ENCODE measurements at places on chromosomes 6 and 20. TPM values are rescaled to one million over a fixed set of nuclear protein-coding genes. Genes with fewer than 3 reads are reported as not detected.
A peak's percentile ranks its signal among the peaks of the same experiment; 100 is the strongest.

DNA sequence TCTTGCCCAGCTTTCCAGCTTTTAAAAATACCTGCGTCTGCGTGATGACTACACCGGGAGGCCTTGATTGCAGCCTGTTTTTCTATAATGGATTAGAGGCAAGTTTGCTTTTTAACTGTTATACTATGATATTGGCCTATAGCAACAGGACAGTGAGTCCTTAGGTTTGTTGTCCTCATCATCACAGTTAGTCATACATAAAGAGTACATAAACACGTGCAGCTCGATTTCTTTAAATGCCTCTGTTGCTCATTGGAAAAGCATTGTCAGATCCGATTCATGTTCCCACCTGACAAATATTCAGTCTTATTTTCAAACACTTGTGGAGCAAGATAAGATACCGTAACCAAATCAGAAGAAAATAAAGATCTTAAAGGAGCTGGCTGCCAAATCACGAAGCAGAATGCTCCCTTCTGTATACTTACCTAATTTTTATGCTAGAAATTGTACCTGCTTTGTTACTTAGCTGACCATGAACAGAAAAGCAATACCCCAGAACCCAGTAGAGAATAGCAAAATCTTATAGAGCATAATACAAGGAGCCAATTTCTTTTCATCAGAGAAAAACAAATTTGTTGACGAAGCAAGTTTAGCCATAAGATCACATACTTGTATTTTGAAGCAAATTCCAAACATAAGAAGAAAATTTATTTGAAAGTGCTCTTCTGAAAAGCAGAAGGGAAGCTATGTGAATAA lies 100.4 kb downstream of the TMEM200A start:
- DNase-seq = no peak

DNA sequence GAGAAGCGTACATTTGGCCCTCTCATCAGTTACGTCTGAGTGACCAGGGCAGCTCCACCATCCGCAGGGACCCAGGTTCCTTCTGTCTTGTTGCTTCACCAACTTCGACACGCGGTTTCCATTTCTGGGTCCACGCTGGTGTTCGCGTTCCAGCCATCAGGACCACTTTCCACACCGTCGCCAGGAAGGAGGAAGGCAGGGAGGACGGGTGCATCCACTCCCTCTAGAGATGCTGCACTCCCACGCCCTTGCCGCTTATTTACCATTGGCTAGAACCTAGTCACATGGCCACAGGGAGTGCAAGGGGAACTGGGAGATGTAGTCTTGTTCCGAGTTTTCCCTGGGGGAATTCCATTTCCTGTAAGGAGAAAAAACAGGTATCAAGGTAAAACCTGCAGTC lies 33.2 kb upstream of the SNX9 start:
- DNase-seq = peak; percentile 18

- DNase-seq = no peak
Measured at GRCh38 chr20:37649676-37650370, 44.0 kb upstream of the CTNNBL1 start.

GRCh38 chr20:61673152-61673847 lies 392.4 kb downstream of the TAF4 start:
- DNase-seq = no peak

- DNase-seq = no peak
Measured at GRCh38 chr6:56852260-56853010, 102.5 kb upstream of the BEND6 start.

- no peak for DNase-seq
Measured at GRCh38 chr6:498795-499231, 107.3 kb downstream of the IRF4 start.

DNA sequence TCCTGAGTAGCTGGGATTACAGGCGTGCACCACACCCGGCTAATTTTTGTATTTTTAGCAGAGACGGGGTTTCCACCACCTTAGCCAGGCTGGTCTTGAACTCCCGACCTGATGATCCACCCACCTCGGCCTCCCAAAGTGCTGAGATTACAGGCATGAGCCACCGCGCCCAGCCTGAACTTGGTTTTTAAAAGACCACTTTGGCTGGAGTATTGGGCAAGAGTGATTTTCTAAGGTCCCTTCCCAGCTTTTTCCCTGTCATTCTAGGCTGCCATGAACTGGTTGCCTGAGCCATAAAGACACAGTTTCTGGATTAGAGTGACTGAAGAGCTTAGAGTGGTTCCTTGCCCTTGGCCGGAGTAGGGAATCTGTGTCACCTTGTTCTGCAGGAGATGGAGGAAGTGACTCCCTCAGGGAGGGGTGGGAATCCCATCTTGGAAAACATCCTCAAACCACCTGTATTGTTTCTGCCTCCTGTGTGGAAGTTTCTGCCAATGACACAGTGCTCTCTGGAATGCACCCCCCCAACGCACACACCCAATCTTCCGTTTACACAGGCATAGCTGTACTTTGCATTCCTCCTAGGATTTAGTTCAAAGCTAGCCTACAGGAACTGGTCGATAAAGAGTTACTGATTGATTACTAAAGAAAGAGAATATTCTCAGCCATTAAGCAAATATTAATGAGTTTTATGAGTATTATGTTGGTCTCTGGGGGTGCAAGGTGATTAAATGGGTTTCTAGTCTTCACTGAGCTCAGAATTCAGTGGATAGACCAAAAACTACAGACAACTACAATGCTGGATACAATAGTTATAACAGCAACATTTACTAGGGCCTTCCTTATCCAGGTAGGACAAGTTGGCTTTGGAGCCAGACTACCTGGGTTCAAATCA lies 18.2 kb downstream of the BCL2L1 start:
- DNase-seq = peak; percentile 99

DNA sequence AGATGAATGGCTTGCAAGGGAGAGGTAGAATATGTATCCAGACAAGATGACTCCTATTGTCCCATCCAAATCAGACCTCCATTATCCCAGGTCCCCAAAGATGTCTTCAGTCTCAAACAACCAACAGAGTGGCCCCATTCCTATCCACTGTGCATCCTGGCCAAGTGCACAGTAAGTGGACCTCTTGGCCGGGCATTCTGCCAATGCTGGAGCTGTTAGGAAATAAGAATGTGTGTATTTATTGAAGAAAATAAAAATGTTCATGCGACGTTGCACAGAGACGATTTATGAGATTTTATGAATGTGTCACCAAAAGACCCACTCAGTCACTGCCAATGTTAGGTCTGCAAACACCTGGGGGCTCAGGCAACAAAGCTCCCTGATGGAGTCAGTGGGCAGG lies 196.0 kb downstream of the MAFB start:
- no peak for DNase-seq

GRCh38 chr6:37690964-37691735 lies 6.5 kb downstream of the MDGA1 start:
- no peak for DNase-seq

DNA sequence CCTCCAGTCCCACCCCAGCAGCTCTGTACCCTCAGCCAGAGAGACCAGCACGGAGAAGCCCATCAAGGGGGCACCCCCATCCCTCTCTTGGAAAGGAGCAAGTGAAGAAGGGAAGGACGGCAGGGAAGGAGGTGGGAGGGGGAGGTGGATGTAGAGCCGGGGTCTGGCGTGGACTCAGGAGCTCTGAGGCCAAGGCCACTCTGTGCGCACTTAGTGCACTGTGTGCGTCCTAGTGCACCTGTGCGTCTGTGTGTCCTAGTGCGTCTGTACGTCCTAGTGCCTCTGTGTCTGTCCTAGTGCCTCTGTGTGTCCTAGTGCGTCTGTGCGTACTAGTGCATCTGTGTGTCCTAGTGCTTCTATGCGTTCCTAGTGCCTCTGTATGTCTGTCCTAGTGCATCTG lies 54.2 kb downstream of the DSTN start:
- no peak for DNase-seq

DNA sequence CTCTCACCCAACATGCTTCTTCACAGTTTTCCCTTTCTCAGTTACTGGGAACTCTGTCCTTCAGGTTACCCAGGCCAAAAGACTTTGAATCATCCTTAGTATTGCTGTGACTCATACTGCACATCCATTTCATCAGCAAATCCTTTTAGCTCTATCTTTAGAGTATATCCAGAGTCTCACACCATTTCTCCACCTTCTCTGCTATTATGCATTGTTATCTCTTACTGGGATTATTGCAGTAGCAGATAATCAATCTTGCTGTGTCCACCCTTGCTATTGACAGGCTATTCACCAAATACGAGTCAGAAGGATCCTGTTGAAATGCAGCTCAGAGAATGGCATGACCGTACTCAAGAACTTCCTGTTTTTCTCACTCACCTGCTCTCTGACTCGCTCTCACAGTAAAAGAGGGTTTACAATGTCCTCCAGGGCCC lies 57.3 kb downstream of the BCKDHB start:
- DNase-seq = peak; percentile 48

GRCh38 chr6:143060806-143061596 lies at the start of gene AIG1:
TSS of gene AIG1 (plus strand) at chr6:143060889. CDS start at chr6:143060926, 37 bp downstream.
- peak; percentile 71 for DNase-seq

GRCh38 chr6:170448751-170449630 lies 104.1 kb downstream of the PSMB1 start:
- no peak for DNase-seq

GRCh38 chr6:2274981-2275891 lies 29.8 kb upstream of the GMDS start:
- DNase-seq = no peak

DNA sequence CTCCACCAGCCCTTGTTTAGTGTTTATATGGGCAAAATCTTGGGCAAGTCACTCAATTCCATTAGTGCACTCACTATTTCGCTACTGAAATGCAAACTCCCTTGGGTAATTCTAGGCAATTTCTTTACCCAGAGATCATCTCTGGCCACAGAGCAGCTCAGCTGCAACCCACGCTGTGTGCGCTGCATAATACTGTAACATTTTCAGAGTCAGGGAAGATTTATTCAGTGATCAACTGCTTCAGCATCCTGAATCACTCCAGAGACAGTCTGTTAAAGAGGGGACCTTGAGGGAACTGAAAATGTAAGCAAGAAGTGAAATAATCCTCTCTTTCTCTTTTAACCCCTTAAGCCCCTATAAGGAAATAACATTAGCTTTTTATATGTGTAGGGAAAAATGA lies 189.6 kb upstream of the FBXL4 start:
- no peak for DNase-seq

GRCh38 chr6:82980086-82980485 lies 85.6 kb downstream of the UBE3D start:
- no peak for DNase-seq

DNA sequence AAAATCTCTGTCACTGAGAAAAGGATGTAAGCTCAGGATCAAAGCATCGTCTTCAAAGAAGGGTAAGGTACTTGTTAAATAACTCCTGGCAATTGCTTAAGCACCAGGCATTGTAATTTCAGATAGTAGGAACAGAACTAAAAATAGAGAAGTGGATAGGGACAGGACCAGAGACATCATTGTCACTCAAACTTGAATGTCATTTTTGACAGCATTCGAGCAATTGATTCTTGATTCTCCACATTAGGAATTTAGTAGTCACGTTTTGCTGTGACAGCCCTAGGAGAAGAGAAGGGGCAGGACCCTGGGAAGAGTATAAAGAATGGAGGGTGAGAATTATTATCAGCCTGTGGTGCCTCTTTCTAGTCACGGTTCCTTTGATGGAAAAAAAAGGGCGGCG lies 50.1 kb upstream of the BACH2 start:
- DNase-seq = no peak

GRCh38 chr6:692356-692851 lies 535 bp downstream of the EXOC2 start:
- DNase-seq = peak; percentile 48

DNA sequence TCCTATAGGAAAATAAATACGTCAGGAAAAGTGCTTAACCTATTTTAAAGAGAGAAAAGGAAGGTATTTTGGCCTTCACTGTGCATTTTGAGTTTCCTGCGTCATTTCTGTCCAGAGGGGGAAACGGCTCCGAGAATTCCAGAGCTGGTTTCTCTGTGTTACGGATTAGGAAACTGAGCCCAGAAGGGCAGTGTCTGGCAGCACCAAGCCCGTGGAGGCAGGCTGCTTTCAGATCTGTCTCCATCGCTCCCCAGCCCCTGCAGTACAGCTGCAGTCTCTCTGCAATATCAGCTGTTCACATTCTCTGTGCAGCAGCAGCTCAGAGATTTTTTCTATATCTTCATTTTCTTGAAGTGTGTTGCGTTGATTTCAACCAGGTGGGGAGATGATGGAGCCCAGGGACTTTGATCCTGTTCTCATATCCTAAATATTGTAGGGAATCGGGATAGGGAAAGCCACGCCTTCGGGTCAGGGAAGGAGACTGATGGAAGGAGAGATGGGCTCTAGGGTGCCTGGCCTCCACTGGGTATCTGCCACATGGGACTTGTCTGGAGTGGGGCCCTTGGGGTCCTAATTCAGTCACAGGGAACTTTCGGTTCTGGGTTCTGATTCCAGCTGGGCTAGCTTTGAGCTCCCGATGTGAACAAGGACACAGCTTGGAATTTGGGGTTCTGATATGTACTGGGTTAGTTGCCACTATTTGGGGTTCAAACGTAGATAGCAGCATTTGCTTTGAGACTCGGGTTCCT lies 2.8 kb downstream of the ANKRD60 start:
- no peak for DNase-seq

DNA sequence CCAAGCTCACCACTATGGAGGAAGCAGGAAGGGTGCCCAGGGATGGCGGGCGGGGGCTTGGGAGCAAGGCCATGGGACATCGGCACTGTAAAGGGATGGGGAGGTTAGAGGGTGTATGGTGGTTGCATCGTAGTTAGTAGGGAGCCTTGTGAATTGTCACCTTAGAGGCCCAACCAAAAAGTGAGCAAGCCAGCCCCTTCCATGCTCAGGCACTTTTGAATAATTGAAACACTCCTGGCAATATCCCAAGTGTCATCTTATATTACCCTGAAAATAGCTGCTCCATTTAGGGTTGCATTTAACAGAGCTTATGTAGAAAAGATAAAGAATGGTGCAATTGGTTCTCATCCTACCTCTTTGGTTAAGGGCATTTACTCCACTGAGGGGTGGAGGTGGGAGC lies 169.2 kb downstream of the SAMD5 start:
- no peak for DNase-seq

DNA sequence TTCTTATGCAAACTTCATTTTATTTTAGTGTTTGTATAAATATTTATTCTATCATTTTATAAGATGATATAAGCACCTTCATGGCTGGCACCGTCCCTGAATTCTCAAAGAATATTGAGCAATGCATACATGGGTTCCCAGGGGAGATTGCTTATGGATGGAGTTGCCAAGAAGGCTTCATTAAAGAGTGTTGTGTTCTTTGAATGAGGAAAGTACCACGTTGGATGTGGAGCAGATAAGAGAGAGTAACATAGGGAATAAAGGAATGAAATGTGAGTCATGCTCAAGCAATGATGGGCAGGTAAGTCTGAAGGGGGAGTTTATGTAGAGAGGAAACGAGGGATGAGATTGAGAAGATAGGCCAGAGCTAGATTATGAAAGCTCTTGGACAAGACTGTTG lies 10.3 kb downstream of the DSE start:
- DNase-seq = no peak

DNA sequence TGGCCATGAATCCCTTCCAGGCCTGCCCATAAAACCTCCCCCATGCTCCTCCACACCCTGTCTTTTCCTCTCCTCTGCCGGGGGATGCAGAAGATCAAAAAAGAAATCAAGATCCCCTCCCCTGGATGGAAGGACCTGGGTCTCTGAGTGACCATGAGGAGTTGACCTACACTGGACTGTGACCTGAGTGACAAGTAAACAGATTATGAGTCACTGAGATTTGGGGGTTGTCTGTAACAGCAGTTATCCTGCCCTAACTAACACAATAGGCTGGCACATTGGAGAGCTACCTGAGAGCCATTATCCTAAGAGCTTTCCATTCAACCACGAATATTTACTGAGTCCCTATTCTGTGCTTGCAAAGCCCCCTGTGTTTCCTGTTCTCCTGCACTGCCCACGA lies 28.4 kb upstream of the SIRPA start:
- DNase-seq = no peak

The PCMT1 gene
- 100 TPM for total RNA-seq

The SDC4 gene
- total RNA-seq = 79.1 TPM

The PEX3 gene
- 10.5 TPM for total RNA-seq

The VWA7 gene
- 5.6 TPM for total RNA-seq

The CD93 gene
- total RNA-seq = not detected

The SLC22A3 gene
- 2.9 TPM for total RNA-seq
